ENCODE measurements at places on chromosomes 12 and 14.

- DNase-seq = peak; percentile 51
Observed at GRCh38 chr14:69572030-69572840, 2.4 kb downstream of the CCDC177 start.

GRCh38 chr12:58841058-58841798, 79.1 kb downstream of the LRIG3 start:
- DNase-seq = no peak

DNA sequence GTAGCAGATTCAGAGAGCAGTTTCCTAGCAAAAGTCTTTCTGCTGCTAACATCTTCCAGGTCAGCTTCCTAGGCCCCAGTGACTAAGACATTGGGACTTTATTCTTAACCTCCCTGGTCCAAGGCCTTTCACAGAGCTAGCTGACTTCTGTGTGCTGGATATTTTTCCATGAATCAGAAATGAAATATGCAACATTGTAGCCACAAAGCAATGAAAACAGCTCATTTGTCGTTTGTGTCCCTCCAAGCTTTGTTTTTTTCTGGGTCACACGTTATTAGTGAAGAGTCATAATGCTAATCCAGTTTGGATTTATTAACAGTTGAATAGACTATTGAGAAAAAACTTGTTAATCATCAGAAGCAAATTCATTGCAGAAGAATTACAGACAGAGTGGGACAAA, 82.4 kb downstream of the ARF6 start:
- DNase-seq = no peak

GRCh38 chr14:59026081-59026480, 162.4 kb upstream of the DAAM1 start:
- no peak for DNase-seq

- no peak for DNase-seq
Observed at GRCh38 chr12:50638482-50638880, 125.4 kb upstream of the ATF1 start.

DNA sequence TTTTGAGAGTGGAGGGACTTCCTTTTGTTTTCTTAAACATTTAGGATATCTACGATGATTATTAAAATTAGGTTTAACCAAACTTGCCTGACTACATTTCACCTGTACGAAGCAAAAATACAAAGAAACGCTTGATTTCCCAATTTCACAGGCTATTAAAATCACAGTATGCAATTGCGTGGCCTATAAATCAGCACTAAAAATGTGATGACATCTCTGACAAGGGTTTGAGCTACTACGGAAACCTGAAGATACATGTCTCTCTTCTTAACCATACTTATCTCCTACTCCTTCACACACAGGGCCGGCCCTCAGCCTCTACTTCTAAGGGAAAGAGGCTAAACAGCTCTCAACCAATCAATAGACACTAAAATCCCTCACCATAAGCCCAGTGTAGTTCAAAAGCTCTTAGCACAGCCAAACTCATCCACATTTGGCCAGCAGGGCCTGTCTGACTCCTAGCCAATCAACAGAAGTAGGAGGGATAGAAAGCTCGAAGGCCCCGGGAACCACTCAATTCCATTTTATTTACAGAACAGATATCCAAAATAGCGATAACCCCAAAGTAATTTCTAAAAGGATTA, 137.3 kb downstream of the FOXN3 start:
- no peak for DNase-seq

DNA sequence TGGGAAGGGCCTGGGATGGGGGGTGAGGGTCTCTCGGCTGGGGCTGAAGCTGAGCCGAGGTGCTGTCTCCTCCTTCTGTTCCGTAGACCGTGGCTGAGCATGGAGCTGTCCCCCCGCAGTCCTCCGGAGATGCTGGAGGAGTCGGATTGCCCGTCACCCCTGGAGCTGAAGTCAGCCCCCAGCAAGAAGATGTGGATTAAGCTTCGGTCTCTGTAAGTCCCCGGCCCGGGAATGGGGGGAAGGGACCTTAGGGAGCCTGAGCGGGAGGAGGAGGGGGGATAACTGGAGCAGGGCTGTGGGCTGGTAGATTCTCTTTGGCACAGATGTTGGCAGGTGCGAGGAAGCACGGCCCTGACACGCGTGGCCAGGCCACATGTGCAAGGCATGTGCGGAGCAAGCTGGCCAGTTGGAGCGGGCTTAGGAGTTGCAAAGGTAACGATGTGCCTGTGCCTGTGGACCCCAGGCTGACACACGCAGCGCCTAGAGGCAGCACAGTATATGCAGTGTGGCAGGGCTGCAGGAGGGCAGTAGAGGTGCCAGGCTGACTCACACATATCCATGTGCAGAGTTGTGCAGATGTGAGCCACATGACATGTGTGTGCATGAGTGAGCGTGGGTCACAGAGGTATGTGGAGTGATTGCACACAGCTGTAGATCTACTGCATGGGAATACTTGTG, 512 bp downstream of the PDE1B start:
- no peak for DNase-seq
